Body of pancreas (tissue), 4 donors: ENCODE measurements at places on chromosomes 3 and 15. TPM values are rescaled to one million over a fixed set of nuclear protein-coding genes. Genes with fewer than 3 reads are reported as not detected.
A peak's percentile ranks its signal among the peaks of the same experiment; 100 is the strongest.

DNA sequence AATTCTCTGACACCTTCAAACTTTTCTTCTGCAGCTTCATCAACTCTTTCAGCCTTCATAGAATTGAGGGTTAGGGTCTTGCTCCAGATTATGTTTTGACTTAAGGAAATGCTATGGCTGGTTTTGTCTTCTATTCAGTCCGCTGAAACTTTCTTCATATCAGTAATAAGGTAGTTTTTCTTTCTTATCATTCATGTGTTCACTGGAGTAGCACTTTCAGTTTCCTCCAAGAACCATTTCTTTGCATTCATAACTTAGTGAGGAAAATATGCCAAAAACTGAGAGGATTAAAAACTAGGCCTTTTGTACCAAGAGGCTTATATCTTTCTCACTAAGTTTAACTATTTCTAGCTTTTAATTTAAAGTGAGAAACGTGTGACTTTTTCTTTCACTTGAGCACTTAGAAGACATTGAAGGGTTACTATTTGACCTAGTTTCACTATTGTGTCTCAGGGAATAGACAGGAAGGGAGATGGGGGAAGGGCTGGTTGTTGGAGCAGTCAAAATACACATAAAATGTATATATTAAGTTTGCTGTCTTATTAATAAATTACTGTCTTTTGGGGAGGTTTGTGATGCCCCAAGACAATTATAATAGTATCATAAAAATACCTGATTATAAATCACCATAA lies 1110.1 kb downstream of the TBL1XR1 start:
- no peak for DNase-seq

DNA sequence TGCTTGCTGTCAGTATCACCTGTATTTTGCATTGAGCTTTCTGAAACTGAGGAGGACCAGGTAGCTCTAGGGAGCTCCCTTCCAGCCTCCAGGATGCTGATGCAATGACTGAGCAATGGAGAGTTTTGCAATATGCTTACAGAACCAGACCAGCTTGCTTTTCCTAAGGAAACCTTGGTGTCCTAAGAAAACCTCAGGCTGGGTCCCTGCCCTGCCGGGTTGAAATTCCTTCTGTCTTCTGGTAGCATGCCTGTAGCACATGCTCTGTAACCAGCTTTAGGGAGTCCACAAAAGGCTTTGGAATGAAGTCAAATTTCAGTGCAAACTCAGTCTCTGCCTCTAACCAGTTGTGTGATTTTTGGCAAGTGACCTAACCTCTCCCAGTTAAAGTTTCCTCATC lies 65.8 kb upstream of the GSK3B start:
- DNase-seq: peak; percentile 43

Gene C3orf18
- 6.3 TPM for total RNA-seq

DNA sequence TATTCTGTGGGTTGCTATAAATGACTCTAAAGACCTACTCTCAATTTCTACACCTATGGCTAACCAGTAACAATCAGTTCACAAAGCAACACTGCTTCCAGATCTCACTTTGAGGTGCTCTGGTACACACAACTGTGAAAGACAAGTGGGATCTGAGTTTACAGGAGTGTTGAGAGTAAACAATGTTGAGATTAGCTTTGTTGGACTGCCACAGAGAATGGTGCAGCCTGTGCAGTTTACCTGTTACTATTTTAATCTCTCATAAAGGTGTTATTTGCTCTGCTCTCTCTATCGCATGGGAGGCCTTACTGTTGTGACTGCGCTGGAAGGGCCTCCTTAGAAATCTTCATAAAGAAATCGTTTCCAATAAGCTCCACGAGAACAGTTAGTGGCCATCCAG lies 112.0 kb downstream of the SOX2 start:
- no peak for DNase-seq

DNA sequence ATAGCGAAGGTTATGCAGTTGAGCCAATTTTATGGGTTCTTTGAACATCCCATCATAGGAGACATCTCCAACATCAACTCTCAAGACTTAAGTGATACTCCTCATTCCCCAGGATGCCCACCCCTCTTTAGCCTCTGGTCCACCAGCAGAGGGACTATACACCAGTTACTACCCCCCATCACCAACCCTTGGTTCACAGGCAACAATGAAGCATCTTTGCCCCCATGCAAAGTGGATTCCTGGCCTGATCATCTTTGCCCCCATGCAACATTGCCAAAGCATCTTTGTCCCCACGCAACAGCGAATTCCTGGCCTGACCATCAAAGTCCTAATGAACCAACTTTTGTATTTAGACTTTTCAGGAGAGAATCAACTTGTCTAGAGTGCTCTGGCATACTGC lies 19.1 kb downstream of the GPR15 start:
- DNase-seq: no peak

DNA sequence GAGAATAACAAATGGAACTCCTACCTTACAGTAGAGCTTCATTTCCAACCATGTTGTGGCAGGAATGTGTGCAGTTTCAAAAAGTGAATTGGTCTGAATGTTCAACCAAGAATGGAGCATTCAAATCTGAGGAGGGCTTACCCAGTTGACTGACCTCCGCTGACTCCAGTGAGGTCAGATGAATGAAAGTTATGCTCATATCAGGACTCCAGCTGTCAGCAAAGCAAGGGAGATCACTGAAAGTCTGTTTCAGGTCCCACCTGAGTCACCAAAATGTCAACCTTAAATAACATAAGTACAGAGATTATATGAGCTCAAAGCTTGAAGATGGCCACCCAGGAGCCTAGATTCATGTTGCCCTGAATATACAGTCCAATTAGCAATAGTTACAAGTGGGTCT lies 473.5 kb downstream of the RBMS3 start:
- no peak for DNase-seq

Gene ULK3
- total RNA-seq: 74.2 TPM

- no peak for DNase-seq
Observed at GRCh38 chr3:20405744-20406143, 219.7 kb upstream of the SGO1 start.

GRCh38 chr3:14175383-14176037 lies 2.9 kb downstream of the XPC start:
- DNase-seq: no peak

- DNase-seq: no peak
Observed at GRCh38 chr3:122391681-122392446, 7.9 kb downstream of the FAM162A start.

DNA sequence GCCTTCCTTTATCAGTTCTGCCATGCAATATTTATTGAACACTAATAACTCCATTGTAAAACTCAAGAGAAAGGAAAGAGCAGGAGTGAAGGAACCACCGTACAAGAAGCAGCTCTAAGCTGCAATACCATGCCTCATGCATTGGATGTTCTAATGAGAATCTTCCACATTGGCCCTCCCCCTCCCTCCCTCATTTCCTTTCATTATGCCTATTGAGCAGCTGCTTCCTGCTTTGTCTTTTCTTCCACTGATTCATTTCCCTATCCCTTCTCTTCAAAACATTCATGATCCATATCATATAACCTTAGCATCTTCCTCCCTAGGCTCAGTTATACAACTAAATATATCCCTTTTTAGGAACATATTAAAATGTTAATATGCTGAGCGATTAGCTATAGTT lies 698.7 kb upstream of the GOLIM4 start:
- no peak for DNase-seq

DNA sequence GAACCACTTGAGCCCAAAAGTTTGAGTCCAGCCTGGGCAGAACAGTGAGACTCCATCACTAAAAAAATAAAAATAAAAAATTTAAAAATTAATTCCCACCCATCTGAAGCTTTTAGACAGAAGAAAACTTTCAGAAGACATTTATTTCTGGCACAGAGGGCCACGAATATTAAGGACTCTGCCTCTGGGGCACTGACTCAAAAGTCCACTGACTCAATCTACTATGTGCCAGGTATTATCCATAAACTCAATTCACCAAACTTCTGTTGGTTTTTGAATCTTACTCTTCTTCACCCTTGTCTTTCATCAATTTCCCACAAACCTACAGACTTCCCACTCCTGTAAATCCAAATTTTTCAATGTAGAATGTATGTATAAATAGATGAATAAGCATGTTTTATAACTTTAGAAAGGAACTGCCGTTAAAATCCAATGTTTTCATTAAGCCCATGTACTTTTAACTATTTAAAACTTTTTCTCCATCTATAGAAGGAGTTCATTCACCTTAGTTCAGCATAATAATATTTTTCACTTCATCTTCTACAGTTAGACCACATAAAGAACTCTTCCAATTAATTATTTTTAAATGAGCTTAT lies 19.9 kb downstream of the ATP13A3 start:
- no peak for DNase-seq

DNA sequence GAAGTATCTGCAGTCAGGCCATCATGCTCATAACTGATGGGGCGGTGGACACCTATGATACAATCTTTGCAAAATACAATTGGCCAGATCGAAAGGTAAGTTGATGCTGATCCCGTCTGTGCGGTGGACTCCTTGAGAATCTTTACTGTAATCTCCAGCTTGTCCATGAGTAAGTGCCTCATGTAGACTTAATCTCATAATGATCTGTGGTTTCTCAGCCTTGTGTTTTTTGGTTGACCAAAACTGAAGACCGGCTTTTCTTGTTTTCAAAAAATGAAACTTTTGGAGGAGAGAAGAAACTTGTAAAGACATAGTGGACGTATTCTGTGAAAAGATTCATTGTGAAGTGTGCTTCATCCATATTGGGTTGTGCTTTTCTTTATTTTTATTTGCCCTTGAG lies 285.7 kb downstream of the LRTM1 start:
- DNase-seq: no peak
